ENCODE measurements at places on chromosomes 4 and X.

DNA sequence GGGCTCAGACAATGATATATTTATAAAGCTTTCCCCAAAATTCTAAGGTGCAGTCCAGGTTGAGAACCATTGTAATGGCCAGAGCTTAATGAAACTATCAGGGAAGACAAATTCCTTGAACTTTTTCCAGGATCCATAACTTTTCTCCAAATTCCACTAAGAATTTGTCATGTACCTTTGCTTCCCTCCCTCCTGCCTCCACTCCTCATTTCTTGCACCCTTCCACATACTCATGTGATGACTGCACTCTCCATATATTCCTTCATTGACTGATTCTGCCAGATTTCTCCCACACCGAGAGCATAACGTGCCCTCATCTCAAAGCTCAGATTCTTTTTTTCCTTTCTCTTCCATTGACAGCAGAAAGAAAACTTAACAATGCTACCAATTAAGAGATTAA, 20.9 kb upstream of the AMELX start:
- DNase-seq, result no peak

DNA sequence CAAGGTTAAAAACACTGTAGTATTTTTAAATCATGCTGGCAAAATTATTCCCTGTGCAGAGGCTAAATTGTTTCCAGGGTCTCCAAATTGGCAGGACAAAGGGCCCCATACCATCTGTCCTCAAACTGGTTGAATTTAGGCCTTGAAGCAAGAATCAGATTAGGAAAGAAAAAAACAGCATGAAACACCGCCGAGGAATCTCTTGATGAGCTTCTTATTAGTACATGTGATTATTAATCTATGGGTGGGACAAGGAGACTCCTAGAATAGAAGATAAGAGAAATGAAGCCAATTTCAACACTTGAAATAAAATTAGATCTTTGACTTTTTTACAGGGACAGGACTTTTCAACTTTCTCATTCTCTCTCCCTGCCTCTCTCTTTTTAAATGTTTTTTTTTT, 7.1 kb upstream of the CLNK start:
- DNase-seq, result no peak

DNA sequence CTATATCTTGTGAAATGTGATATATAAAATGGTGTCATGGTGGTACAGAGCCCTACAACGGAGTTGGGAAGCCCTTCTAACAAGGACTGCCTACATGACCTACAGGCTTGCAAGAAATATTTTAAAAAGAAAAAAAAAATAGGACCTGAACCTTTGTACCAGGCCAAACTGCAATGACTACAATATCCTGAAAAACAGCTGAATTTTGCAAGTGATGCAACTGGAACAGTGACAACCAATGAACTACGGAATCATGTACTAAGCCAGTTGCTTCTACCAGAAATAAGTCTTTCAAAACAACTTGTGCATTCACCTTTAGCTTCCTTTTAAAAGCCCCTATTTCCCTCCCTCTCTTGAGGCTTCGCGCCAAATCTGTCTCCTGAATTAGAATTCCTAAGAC, 58.4 kb downstream of the PDGFC start:
- DNase-seq, result no peak

- no peak for DNase-seq
Measured at GRCh38 chr4:145770124-145770523, 90.2 kb downstream of the C4orf51 start.

DNA sequence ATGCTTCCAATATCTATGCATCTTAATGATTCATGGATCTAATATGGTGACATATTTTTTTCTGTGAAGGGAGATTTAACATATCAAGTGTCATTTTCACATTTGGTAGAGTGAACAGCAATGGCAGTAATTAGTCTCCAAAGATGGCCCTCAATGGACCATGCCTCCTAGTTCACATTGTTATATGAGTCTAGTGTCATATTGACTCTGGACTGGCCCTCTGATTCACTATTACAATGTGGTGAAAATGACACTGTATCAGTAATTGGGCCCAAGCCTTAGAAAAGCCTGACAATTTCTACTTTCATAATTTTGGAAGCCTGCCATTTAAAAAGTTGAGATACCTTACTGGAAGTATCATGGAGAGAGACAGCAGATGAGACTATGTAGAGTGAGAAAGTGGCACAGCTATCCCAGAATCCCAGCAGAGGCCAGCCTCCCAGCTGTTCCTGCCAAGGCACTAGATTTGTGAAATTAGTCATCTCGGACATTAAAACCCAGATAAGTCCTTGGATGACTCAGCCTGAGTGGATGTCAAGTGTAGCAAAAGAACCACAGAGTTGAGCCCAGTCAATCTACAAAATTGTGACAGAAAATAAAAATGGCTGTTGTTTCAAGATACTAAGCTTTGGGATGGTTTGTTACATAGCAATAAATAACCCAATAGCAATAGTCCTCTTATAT, 68.4 kb downstream of the ARHGEF38 start:
- DNase-seq, result no peak

- DNase-seq, result no peak
Measured at GRCh38 chr4:20251796-20252655, at the start of gene SLIT2. SLIT2 (plus strand) TSS chr4:20251905; CDS start chr4:20253816, 1,911 bp downstream.

DNA sequence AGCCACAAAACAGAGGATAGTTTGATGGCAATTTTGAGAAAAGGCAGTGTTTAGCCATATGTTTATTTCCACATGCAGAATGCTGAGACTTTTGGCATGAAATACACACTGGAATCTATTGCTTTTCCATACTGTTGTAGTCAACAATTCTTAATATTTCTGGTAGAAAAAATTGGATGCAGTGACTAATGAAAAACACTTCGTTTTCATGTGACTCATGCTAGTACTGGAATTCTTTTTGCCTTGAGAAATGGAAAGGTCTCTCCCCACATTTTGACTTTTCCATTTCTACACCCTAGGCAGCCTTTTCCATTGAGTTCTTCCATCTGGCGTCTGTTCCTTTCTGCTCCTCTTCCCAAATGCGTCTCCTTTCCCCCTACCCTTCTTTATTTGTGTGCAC, 425.2 kb upstream of the FTHL17 start:
- no peak for DNase-seq
